ENCODE measurements at places on chromosomes 12 and 14. TPM values are rescaled to one million over a fixed set of nuclear protein-coding genes. Genes with fewer than 3 reads are reported as not detected.

- DNase-seq, result no peak
Measured at GRCh38 chr14:72332871-72333270, 400.6 kb downstream of the RGS6 start.

- DNase-seq, result no peak
Measured at GRCh38 chr12:45309836-45310626, 94.1 kb downstream of the ANO6 start.

DNA sequence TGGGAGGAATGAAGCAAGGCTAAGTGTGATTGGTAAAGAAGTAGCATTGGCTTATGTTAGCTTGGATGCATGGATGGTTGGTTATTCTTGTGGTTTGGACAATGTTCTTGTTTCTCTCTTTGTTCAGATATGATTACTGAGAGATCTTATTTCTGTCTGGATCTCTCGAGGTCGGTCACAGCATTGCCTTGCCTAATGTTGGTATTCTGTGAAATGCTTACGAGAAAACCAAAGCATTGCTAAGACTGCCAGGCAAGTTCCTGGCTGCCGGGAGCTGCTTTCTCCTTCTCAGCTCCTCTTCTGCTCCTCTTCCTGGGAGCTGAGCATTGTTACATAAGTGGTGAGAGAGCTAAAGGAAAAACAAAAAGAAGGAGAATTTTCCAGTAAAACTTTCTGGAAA lies 7.4 kb upstream of the RND1 start:
- DNase-seq, result no peak

DNA sequence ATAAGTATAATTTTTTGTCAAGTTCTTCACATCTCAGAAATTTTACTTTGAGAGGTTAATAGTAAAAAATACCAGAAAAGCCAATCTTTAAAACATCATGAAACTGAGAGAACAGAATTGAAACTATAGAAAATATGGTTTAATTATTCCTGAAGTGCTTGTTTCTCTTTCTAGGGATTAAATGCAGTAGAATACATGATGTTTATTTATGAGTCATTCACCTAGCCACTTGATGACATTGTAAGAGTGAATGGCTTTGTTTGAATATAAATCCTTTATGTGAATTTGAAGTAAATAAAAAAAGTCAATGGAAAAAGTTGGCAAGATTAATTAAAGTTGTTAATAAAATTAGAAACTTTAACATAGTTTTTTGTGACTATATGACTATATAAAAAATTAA lies 48.4 kb downstream of the KTN1 start:
- DNase-seq, result no peak

GRCh38 chr12:79250186-79250585 lies 385.6 kb downstream of the SYT1 start:
- no peak for DNase-seq

DNA sequence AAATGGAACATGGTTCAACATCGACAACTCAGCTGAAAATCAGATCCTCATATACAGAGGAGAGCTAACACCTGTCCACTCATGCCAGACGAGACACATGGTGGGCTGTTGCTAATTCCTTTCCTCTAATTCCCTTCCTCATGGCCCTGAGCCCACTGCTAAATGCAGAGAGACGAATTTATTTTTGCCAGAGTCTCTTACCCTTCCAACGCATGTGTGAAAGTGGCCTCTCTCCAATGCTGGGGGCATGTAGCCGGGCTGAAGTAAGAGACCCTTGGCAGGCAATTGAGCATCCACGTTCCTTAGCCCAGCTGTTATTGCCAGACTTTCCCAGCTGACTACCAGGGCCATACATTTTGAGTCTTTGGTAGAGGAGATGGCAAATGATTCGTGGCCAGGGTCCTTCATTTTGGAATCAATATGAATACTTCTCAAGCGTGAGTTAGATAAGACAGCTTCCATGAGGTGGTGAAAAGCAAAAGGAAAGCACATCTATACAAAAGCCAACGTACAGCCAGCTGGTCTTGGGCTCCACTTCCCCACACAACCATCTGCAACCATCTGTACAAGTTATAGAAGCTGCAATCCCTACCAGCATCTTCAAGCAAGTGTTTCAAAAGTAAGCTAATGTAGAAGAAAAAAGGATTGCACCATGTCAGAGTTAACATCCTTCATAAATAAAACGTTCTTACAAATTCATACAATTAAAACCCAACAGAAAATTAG lies 28.6 kb downstream of the CORO1C start:
- no peak for DNase-seq

DNA sequence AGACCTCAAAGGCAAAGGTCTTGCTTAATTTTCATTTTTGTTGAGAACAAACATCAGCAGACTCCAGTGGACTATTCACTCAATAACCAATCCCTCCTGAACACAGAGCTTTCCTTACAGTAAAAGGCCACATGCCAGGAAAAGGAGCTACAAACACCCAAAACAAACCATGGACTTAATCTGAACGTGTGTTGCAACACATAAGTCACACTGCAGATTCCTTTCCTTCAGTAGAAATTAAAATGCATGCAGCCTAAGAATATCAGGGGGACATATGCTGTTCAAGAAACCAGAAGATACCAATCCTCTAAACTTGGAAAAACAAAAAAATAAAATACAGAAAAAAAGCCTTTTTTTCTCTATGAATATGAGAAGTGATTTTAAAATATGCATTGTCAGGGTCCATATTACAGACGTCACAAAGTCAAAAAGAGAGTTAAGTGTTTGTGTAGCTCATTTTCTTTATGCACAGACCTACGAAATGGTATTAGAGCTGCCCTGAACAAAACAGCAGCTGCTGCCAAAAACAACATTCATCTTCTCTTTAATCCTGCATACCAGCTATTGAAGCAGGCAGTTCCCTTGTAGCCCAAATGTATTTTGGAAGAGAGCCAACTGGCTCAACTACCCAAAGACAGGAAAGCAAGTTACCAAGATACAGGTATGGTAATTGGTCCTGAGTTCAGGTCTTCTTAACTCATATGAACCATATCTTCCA lies 26.2 kb downstream of the KITLG start:
- DNase-seq, result no peak

Gene KRT79
- not detected for total RNA-seq

Gene BEGAIN
- 4.5 TPM for total RNA-seq

Gene FIGNL2
- 0.75 TPM for total RNA-seq

Gene KCNK13
- total RNA-seq, result 1.4 TPM
